Stimulated activated CD8-positive, alpha-beta memory T cell treated with anti-CD3 and anti-CD28 coated beads, Interleukin-15, amount 100 ng/mL, for 4 hours (primary cell): ENCODE measurements at places on chromosomes 4 and X.

DNA sequence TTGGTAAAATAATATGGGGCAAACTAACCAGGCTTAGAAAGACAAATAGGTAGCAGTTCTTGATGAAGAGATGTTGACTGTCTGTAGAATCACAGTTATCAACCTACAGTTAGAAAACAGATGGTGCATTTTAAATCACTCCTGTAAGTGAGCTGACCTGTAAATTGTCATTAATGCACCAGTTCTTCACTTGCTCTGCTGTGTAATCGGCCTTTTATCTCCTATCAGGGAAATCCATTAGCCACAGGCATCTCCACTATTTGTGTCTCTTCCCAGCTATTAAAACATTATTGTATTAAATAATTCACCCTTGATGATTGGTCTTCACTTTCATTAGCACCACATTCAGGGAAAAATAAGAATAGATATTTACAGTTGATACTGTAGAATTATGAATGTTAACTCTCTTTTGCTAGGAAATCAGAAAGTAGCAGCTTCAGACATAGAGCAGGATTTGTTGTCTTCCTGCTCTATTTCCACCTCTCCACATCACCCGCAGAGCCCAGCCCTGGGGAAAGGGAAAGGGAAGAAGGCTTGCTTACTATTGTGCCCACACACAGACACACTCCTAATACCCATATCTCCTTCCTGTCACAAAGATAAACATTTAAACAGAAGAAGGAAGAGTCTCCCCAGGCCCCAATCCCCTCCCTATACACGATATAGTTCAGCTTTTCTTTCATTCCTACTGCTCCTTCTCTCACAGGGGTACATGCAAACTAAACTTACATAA is 97.1 kb downstream of the REELD1 start:
- DNase-seq = no peak

- no peak for DNase-seq
These were observed 95.3 kb upstream of the ITM2A start for GRCh38 chrX:79462458-79462857.

DNA sequence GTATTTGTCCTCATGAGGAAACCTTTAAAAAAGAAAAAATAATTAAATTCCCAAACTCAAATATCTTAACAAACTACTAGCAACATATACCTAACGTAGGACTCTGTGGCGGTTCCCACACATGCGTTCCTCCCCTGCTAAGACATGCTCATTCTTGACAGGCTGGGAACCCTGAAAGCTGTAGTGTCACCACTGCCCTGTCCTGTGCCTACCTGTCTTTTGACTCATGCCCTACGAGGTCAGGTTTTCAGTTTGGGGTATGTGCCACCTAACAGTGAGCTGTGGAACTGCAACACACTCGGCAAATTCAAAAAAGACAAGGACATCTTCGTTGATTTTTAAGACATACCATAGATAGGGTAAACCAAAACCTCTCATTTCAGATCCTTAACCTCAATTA is 17.8 kb downstream of the IDS start:
- DNase-seq = no peak

GRCh38 chr4:80576796-80577195 is 241.3 kb downstream of the CFAP299 start:
- no peak for DNase-seq

DNA sequence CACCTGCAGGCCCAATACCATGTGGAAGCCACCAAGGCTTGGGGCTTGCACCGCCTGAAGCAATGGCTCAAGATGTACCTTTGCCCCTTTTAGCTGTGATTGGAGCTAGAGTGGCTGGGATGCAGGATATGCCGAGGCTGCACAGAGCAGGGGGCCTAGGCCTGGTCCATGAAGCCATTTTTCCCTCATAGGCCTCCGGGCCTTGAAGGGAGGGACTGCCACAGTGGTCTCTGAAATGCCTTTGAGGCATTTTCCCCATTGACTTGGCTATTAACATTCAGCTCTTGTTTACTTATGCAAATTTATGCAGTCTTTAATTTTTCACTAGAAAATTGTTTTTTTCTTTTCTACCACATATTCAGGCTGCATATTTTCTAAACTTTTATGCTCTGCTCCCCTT is 203.2 kb upstream of the HHIP start:
- no peak for DNase-seq

DNA sequence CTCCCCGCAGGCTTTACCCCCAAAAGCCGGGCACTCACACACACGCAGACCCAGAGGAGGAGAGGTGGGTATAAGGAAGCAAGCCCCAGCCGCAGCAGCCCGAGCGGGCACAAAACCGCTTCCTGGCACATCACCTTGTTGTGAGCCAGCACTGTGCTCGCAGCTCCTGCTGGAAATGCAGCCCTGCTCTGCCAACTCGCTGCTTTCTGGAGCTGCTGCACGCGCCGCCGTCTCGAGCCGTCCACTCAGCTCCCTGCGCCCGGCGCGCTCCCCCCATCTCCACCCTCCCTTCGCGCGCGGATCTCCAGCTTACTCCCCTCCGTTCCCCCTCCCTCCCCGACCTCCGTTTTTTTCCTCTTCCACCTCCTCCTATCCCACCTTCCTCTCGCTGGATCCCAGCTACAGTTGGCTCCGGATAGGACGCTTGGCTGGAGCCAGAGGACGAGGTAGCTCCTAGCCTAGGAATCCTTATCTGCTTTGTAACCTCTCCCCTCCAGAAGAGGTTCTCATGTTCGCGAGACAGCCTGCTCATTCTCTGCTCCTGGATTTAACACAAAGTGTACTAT is at the start of gene SPOCK3:
Gene SPOCK3, minus strand, starts transcription at position 179 of the 566 bp plus-strand sequence.
- DNase-seq = no peak
